ENCODE measurements at places on chromosomes 16 and 17. TPM values are rescaled to one million over a fixed set of nuclear protein-coding genes. Genes with fewer than 3 reads are reported as not detected.

The DPH1 gene
- polyA plus RNA-seq: 36.2 TPM

The CA5A gene
- not detected for polyA plus RNA-seq

The STX1B gene
- 21.2 TPM for polyA plus RNA-seq

DNA sequence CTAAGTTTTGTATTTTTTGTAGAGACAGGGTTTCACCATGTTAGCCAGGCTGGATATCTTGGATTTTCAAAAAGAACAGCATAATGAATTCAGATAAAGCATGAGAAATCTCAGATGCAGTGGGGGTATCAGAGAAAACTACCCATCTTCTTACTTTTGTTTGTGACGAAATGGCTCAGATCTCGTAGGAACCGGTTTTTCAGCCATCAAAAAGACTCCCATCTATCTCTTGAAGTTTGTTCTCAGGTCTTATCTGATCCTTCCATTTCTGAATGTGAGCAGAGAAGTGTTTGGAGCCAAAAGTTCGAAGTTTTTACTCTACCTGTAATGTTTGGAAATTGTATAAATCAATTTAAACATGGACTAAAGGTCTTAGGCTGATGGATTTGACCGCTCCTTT, 57.2 kb downstream of the LDHD start:
- peaks cover 3% of the 10 kb centered on the region for H3K36me3 ChIP-seq
- peaks cover 10% of the 10 kb centered on the region for H3K4me1 ChIP-seq
- H3K27me3 ChIP-seq: no peaks in the 10 kb centered on the region

GRCh38 chr16:55501549-55502322, 7.1 kb upstream of the LPCAT2 start:
- DNase-seq: peak; percentile 60
- H3K27ac ChIP-seq: peak overlapping the region; percentile 94
- peaks cover 61% of the 10 kb centered on the region for H3K36me3 ChIP-seq
- peaks cover 51% of the 10 kb centered on the region for H3K4me1 ChIP-seq
- no peaks in the 10 kb centered on the region for H3K27me3 ChIP-seq
- H3K4me3 ChIP-seq: no peak overlapping the region

GRCh38 chr16:64981568-64982281, 140.1 kb downstream of the CDH11 start:
- H3K4me3 ChIP-seq: no peak overlapping the region
- no peaks in the 10 kb centered on the region for H3K4me1 ChIP-seq
- peaks cover 48% of the 10 kb centered on the region for H3K36me3 ChIP-seq
- DNase-seq: no peak
- H3K27me3 ChIP-seq: no peaks in the 10 kb centered on the region

GRCh38 chr17:53191878-53192277, 630.8 kb upstream of the KIF2B start:
- DNase-seq: no peak
- no peaks in the 10 kb centered on the region for H3K4me1 ChIP-seq
- H3K27me3 ChIP-seq: no peaks in the 10 kb centered on the region
- H3K36me3 ChIP-seq: no peaks in the 10 kb centered on the region
- no peak overlapping the region for H3K27ac ChIP-seq

GRCh38 chr17:29131814-29132682, 48.1 kb downstream of the MYO18A start:
- peaks cover 22% of the 10 kb centered on the region for H3K4me1 ChIP-seq
- H3K27ac ChIP-seq: peak overlapping the region; percentile 50
- DNase-seq: peak; percentile 70

- no peak overlapping the region for H3K4me3 ChIP-seq
- no peak overlapping the region for H3K27ac ChIP-seq
- DNase-seq: no peak
- no peaks in the 10 kb centered on the region for H3K27me3 ChIP-seq
- H3K36me3 ChIP-seq: no peaks in the 10 kb centered on the region
These were observed 15.4 kb upstream of the NUBP1 start for GRCh38 chr16:10728003-10728887.

- peak overlapping the region; percentile 28 for H3K27ac ChIP-seq
- no peak overlapping the region for H3K4me3 ChIP-seq
- DNase-seq: no peak
- peaks cover 12% of the 10 kb centered on the region for H3K4me1 ChIP-seq
- no peaks in the 10 kb centered on the region for H3K36me3 ChIP-seq
- no peaks in the 10 kb centered on the region for H3K27me3 ChIP-seq
These were observed 65.7 kb upstream of the ZNF469 start for GRCh38 chr16:88316941-88317612.

- no peak overlapping the region for H3K27ac ChIP-seq
- no peaks in the 10 kb centered on the region for H3K4me1 ChIP-seq
- no peaks in the 10 kb centered on the region for H3K36me3 ChIP-seq
- no peak for DNase-seq
- H3K27me3 ChIP-seq: no peaks in the 10 kb centered on the region
These were observed 5.5 kb downstream of the TVP23A start for GRCh38 chr16:10813099-10813455.

DNA sequence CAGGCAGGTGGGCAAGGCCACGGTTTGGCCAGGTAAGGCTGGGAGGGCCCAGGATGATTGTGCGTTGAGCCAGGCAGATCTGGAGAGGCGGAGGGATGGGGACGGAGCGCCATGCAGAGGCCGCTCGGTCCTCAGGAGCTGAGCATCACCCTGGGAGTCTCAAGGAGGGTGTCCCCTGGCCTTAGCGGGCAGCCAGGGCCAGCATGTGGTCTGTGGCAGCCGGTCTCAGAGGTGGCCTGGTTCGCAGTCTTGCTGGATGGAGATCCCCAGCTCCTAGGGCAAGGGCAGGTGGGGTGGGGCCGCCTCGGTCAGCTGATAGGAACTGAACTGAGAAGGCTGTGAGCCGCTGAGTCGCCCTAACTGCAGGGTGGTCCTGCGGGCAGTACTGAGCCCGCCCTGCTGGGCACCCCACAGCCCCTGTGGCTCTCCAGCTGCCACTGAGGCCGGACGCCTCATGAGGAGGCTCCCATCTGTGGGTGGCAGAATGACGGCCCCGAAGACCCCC, 11.6 kb upstream of the CDH15 start:
- no peak for DNase-seq
- no peaks in the 10 kb centered on the region for H3K27me3 ChIP-seq
- no peaks in the 10 kb centered on the region for H3K36me3 ChIP-seq
- peaks cover 36% of the 10 kb centered on the region for H3K4me1 ChIP-seq
- H3K4me3 ChIP-seq: no peak overlapping the region
- no peak overlapping the region for H3K27ac ChIP-seq

GRCh38 chr16:70018254-70018653, 67.1 kb downstream of the CLEC18A start:
- H3K4me3 ChIP-seq: no peak overlapping the region
- peaks cover 6% of the 10 kb centered on the region for H3K4me1 ChIP-seq
- DNase-seq: peak; percentile 43
- H3K27me3 ChIP-seq: no peaks in the 10 kb centered on the region

- H3K27me3 ChIP-seq: no peaks in the 10 kb centered on the region
- peaks cover 11% of the 10 kb centered on the region for H3K4me1 ChIP-seq
- H3K36me3 ChIP-seq: no peaks in the 10 kb centered on the region
- DNase-seq: no peak
- H3K27ac ChIP-seq: no peak overlapping the region
- no peak overlapping the region for H3K4me3 ChIP-seq
These were observed 339.9 kb downstream of the SOX9 start for GRCh38 chr17:72460711-72461110.

GRCh38 chr16:77432264-77432663, 2.6 kb downstream of the ADAMTS18 start:
- H3K27me3 ChIP-seq: peaks cover 33% of the 10 kb centered on the region
- H3K27ac ChIP-seq: no peak overlapping the region
- no peaks in the 10 kb centered on the region for H3K4me1 ChIP-seq
- no peak overlapping the region for H3K4me3 ChIP-seq
- no peaks in the 10 kb centered on the region for H3K36me3 ChIP-seq

- H3K27me3 ChIP-seq: no peaks in the 10 kb centered on the region
- peaks cover 11% of the 10 kb centered on the region for H3K4me1 ChIP-seq
- DNase-seq: peak; percentile 10
These were observed 13.6 kb downstream of the CDH16 start for GRCh38 chr16:66904846-66905632.
